Cardiac fibroblast (primary cell): ENCODE measurements at places on chromosomes 3 and 15.

- no peak for DNase-seq
Observed at GRCh38 chr3:119809249-119810017, 27.5 kb downstream of the NR1I2 start.

DNA sequence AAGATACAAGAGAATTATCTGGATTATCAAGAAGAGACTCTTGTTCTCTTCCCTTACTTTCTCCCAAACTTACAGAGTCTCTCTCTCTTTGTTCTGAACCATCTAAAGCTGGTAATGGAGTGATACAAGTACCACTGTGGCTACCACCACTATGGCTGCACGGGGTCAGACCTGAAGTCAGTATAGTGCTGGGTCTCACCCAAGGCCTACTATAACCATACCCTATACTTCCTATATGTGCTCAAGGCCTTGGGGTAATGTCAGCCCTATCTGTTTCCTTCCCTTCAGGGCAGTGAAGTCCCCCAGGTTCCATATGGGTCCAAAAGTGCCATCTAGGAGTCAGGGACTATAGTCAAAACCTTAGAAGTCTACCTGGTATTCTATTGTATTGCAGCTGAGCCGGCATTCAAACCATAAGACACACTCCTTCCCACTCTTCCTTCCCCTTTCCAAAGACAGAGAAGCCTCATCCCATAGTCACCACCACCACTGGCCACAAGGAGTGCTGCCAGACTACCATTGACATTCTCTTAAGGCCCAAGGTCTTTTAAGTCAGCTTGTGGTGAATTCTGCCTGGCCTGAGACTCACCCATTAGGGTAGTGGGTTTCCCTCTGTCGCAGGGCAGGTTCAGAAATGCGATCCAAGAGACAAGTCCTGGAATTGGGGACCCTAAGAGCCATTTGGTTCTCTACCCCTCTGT is 615.0 kb upstream of the NECTIN3 start:
- no peak for DNase-seq

DNA sequence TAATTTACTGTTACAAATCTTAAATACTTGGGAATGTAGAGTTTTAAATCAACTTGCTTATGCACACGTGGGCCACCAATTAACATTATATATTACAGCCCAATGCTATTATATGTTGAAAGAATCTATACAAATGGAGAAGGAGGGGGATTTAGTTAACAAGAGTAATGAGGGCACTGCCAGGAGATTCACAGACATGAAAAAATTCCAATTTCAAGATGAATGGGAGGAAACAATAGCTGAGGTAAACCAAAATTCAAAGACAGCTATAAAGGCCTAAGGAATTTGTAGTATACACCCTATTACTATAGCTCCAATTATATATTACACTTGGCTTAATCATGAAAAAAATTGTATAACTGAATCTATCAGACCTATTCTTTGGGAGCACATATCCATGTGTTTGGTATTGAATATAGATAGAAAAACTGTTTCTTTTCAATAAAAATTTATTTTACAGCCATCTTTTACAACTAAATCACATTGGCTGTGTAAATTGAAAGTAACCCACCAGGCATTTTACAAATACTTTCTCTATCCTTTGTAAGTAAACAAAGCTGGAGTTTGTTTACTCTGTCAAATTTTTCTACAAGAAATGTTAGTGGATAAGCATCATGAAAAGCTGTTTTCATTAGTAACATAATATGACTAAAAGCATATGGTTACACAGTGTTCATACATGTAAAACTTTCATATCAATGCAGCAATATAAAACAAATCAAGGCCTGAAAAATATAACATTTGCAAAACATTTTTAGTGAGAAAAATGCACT is 1045.8 kb downstream of the ROBO1 start:
- DNase-seq: no peak

DNA sequence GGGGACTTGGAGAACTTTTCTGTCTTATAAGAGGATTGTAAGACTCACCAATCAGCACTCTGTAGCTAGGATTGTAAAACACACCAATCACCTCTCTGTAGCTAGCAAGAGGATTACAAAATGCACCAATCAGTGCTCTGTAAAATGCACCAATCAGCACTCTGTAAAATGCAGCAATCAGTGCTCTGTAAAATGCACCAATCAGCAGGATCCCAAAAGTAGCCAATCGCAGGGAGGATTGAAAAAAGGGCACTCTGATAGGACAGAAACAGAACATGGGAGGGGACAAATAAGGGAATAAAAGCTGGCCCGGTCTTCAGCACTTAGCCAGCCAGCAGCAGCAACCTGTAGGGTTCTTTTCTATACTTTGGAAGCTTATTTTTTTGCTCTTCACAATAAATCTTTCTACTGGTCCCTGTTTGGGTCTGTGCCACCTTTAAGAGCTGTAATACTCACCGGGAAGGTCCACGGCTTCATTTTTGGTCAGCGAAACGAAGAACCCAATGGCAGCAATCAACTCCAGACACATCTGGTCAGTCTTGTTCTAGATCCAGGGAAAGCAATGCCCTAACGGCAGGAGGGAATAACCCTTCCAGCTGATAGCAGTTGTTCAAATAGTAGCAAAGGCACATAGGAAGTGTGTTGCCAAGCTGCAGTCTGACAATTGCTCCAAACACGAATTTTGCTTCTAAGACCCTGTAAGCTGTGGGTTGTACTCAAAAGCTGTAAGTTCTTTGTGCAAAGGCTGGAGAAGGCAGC is 135.6 kb downstream of the TJP1 start:
- DNase-seq: no peak

DNA sequence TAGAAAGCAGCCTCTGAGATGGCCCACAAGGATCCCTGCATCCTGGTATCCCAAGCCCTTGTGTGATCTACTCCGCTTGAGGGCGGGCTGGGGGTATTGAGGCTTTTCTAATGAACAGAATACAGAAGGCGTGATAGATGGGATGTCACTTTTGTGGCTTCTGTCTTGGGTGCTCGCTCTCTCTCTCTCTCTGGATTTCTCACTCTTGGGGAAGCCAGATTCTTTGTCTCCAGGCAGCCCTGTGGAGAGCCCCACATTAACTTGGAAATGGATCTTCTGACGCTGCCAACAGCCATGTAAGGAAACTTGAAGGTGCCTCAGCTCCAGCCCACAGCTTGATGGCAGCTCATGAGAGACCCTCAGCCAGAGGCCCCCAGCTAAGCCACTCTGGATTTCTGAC is 26.9 kb upstream of the SEC62 start:
- no peak for DNase-seq
